ENCODE measurements at places on chromosomes 7 and 10.

- DNase-seq, result peak; percentile 95
Observed at GRCh38 chr7:21616796-21617436, 74.1 kb downstream of the DNAH11 start.

DNA sequence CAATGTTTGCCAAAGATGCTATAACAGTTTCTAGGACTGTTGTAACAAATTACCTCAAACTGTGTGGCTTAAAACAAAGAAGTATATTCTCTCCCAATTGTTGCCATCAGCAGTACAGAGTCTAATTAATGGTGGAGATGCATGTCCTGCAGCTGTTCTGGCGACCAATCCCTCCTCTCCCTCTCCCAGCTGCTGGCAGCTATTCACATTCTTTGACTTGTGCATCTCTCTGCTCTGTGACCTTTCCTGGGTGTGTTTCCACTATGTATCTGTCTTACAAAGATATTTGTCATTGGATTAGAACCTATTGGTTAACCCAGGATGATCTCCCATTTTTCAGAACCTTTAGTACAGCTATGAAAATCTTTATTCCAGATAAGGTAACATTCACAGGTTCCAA, 561.7 kb upstream of the POM121L12 start:
- no peak for DNase-seq

DNA sequence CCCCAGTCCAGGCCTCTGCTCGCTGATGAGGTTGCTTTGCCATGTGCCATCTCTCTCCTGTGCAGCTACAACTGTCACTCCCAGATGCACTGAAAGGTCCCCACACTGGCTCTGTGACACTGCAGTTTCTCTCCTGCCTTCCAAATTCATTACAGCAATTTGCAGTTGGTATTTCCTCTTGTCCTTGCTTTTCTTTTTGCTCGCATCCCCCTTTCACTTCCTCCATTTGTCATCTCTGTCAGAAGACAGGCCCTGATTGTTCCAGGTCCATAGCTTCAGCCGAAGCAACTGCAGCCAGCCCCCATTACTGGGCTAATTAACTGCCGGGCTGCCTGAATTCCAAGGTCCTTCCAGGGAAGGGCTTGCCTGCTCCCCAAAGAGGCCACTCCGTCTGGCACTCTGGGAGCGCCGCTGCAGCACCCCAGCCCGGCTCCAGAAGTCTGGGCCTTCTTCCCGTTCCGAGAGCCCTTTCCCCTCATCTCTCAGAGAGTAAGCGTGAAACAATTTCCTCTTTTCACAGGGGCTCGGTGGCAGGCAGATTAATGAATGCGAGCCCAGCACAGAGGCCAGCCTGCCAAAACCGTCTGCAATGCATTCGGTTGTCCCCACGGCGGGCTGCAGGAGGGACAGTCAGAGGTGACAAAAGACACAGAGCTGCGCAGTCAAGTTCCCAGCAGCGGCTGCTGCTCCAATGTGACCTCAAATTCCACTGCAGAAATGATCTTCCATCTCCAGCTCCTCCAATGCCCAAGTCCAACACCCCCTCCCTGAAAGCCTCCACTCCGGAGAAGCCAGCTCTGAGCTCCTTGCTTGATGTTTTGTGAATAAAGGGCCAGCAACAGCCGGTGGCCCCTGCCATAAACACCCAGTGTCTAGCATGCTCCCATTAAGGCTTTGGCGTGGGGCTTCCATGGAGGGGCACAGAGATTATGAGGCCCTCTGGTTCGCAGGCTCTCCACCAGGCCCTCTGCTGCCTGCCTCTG, 279.4 kb upstream of the HABP2 start:
- DNase-seq, result no peak

DNA sequence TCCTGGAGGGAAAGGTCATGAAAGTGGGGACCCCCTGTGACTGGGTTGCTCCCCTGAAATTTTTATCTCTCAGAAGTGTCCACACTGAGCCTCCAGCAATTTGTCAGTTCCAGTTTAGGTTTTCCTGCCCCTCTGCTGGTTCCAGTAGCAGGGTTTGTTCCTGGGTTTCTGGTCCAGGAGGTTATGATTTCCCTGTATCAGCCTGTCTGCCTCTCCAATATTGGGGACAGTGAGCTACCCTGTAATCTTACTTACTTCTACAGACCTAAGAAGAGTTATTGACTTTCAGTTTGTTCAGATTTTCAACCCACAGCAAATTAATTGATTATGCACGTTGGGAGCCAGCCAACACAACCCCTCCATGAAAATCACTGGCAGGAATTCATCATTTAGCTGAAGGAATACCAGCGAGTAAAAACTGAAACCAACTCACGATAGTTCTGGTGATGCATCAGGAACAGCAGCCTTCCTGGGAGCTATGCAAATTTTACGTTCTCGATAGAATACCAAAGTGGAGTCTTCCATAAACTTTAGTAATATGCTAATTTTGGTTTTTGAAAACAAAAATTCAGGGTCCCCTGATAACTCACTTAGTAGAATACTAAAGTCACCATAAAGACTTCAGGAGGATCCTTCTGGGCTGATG, 31.3 kb upstream of the IL15RA start:
- no peak for DNase-seq

GRCh38 chr7:141076377-141076776, 2.5 kb downstream of the TMEM178B start:
- DNase-seq, result no peak

GRCh38 chr7:22723637-22724036, 3.4 kb upstream of the IL6 start:
- no peak for DNase-seq

DNA sequence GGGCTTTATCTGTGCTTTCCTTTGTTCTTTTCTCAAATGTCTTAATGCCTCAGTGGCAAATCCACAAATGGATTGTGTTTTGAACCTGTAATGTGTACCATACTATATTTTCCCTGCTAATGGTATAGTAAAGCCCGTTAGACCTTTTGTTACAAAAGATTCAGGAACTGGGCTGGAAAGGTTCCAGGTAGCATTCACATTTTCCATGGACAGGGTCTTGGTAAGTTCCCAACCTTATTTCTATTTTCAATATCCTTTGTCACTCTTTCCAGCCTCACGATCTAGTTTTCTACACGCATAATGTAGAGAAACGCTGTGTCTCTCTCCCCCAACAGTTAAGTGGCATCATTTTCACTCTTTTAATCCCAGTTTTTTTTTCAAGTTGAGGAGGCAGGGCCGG, 153.0 kb downstream of the PLCE1 start:
- DNase-seq, result no peak

- DNase-seq, result no peak
Observed at GRCh38 chr7:94109556-94109955, 105.4 kb upstream of the BET1 start.

DNA sequence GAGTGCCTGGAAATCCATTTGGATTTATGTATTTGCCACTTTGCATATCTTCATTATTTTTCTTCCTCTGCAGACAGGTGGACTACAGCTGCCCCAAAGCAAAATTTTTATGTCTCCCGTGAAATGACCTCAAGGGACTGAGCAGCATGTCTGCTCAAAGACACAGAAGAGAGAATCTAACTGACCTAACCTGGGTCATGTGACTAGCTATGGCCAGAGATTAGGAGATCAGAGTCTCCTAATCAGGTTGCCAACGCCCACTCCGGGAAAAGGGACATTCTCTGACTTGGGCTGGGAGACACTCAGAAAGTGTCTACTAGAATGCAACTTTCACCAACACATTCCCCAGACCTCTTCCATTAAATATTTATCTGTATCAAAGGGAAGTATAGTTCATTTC, 2.5 kb upstream of the BAMBI start:
- no peak for DNase-seq

DNA sequence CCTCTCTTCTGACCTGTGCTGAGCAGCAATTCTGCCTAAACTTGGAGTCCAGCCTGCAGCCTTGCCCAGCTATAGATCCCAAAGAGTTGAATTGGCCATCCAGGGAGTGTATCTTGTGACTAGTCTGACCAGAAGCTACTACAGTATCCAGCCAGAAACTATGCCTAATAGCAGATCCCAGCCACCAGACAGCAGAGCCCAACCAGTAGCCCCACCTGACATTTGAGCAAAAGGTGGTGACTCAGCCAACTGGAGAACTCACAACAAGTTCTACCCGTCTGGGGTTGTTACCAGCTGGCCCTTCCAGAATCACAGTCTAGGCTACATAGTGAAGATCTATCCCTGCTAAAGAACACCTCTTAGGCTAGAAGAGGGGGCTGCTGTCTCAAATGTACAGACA, 315.0 kb downstream of the CRPPA start:
- DNase-seq, result no peak

DNA sequence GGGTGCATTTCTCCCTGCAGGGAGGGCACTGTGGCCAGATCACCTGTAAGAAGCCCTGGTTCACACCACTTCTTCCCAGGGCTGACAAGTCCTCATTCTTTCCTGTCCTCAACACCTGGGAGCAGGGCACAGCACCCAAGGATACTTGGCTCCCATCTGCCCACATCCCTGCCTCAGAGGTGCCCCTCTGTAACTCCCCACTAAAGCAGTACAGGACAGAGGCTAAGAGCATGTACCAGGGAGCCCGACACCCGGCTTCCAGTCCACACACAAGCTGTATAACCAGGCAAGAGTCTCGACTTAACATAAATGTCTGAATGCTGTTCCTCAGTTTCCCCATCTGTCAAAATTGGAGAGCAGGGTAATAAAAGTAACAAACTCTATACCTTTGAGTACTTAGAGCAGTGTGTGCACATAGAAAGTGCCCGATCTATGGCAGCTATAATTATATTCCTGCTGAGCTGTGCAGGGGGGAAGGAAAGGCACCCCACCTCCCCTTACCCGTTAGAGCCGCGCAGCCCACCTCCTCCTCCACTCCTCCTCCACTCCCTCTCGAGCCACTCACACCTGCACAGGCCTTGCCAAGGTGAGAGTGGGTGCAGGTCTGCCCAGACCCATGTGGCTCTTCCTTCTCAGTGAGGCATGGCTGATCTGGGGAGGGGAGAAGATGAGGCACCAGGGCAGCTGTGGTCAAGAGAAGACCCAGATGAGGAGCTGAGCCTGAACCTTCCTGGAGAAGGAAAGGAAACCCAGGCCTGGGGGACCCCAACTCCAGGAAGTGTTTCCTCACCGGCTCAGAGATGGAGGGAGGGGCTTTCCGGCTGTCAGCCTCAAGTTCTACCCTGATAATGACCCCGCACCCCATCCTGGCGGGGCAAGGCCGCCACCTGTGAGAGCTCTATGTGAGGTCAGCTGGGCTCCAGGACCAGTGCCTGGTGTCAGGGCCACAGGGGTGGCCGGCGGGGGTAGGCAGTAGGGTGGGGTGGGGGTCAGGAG, 22.6 kb downstream of the PODXL start:
- no peak for DNase-seq

All from HS-5 (cell line).